ENCODE measurements at places on chromosomes 4 and X.

GRCh38 chr4:44038811-44039210 is 409.8 kb downstream of the KCTD8 start:
- no peak for DNase-seq

DNA sequence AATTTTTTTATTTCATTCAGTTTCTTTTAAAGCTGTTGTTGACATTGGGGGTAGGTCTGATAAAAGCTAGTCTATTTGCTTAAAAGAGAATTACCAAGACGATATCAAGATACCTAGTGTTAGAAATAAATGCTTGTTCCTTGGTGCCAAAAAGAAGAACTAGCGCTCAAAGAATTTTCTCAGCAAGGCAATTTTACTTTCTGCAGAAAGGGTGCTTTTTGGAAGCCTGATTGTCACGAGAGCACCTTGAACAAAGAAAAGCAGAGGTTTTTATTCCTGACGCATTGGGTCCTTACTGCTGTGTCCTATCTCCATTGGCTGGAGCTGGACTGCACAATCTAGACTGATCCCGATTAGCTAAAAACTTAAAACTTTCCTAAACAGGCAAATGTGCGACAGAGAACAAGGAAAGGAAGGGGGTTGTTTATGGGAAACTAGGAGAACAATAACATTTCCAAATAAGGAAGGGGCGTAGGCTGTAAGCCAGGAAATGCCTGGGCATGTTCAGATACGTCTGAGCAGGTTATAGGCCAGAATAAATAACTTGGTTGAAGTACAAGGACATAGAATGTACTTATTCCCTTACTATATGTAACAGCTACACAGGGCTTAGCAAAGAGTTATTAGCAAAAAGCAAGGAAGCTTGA is 50.3 kb upstream of the STPG2 start:
- DNase-seq: no peak

- no peak for DNase-seq
Observed at GRCh38 chr4:97994765-97995465, 148.4 kb downstream of the STPG2 start.

DNA sequence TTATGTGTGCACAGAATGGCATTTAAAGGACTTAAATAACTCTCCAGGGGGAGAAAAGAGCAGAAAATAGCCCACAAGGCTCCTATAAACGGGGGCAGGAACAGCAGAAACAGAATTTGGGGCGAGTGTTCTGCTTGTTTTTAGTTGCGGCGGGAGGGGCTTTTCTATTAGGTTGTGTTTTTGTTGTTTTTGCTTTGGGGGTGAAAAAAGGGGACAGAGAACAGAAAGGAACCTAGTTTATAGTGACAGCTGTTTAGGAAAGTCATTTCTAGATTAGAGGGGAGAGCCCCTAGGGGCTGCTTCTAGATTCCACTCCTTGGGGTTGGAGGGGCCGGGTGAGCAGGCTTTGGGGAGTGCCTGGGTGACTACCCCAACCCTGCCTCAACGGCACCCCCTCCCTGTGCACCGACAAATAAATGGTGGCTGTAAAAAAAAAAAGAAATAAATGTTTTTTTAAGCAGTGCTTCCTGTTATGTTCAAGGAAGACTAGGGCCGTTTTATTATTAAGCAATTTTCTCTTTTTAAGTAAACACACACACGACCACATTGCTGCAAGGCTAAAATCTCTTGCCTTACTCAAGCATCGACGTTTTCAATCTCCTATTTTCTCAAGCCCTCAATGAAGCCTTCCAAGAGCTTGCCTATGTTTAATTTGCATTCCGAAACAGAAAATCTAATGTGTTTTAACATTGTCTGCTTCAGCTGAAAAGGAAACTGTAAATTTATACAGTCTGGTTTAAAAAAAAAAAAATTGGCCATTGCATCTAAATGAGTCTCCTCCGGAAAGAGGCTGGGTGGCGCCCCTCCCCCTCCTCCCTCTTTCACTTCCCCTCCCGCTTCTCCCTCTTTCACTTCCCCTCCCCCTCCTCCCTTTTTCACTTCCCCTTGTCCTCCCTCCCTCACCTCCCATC is 123.3 kb upstream of the TBL1X start:
- no peak for DNase-seq

DNA sequence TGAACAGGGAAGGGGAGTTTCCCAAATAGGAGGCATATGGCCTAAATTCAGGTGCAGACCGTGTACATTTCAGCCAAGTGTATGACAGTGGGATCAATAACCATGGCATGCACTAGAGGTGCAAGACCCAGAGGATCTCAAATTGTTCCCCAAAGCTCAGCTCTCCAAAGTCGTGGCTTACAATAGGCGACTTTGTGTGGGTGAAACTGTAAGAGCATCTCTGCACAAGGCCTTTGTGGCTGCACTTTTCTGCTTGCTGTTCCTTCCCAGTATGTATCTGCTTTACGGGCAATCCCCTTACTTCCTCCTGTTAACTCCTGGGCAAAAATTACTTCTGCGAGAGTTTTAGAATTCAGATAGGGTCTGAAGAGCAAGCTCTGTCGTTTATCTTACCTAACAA is 518.3 kb upstream of the ZFP42 start:
- no peak for DNase-seq

DNA sequence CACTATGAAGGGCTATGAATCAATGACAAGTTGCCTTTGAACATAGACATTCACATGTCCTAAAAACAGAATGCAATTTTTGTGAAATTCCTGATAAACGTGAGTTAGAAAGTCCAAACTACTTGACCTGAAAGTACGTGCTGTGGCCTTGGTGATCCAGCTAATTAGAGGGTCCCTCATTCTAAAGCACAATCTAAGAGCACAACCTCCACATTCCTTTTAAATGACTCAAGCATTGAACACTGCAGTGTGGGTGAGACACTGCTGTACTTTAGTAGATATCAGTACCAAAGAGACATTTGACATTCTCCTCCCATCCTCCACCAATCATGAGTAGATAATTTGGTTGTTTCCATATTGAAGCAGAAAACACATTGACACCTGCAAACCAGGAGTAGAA is 73.5 kb downstream of the FAM47B start:
- DNase-seq: no peak

DNA sequence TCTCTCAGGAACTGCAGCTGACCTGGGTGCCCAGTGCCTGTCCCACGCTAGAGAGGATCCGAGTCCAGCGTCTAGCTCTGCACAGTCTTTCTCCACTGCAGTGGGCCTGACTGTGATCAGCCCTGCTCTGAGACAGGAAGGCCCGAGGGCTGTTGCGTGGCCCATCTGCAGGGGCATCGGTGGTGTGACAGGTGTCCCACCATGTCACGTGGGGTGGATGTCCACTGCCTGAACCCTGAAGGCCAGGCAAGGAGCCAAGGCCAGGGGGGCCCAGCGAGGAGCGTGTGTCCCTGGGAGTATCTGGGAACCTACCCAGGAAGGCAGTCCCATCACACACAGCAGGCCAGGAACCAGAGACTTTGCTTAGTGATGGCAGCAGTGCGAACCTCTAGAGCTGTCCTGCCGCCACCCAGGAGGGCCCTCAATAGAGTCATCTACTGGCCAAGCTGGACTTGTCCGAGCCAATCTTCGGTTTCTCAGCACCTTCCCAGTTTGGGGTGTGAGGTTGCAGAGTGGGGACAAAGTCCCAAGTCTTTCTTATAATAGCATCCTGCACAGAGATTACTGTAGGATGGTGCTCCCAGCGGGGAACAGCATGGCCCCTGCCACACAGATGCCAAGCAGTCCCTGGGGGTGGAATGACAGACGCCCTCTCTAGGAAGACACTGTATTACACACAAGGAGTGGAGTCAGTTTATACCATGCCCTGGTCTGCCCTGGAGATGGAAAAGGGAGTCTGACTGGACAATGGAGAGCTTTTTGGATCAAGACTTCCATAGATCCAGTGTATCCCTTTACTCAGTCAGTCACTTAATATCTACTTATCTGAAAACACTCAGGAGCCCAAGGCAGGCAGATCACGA is 38.3 kb downstream of the DCTD start:
- DNase-seq: no peak

GRCh38 chr4:37381040-37381668 is 136.6 kb downstream of the NWD2 start:
- no peak for DNase-seq

- DNase-seq: no peak
Observed at GRCh38 chr4:5378002-5378401, 326.7 kb downstream of the STK32B start.

- peak; percentile 35 for DNase-seq
Observed at GRCh38 chr4:47839259-47839658, 1.4 kb upstream of the CORIN start.

DNA sequence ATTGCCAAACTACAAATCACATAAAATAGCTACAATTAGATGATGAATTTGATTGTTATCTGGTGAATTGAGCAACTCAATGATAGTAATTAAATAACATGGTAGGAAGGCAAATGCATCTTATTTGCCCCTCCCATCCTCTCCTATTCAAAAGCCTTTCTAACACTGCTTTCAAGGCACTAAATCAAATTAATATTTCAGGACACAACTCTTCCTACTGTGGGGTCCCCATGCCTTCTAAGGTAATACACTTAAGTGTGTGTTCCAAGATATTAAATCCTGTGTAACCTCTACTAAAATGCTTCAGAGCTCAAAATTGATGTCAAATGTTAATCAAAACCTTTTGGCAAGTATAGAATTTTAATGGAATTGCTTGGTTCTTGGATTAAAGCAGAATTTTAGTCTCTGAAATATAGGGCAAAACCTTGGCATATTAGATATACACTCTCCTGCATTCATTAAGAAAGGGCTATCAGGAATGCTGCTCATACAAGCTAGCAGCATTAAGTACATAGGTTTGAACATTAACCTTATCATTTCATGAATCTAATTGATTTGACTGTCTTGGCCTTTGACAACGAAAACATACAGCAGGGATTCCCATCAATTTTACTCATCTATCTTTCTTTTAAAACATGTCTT is 371.8 kb upstream of the GALNTL6 start:
- DNase-seq: no peak

GRCh38 chr4:54390670-54391069 is 161.6 kb downstream of the PDGFRA start:
- DNase-seq: no peak

DNA sequence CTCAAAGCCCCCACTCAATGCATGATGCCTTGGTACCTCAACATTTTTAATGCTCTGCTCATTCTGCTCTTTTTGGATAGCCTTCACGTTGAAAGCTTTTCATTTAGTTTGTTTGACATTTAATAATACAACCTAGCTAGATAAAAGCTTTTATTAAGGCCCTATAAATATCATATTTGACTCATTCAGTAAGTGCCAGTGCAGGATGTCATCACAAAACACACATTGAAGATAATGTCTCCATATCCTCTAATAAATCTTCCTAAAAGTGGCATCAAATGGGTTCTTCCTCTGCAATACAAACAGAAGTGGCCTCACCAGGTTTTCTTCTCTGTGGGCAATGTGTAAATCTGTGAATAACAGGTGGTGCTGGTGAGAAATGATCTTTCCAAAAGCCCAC is 12.0 kb upstream of the PCYT1B start:
- no peak for DNase-seq

- no peak for DNase-seq
Observed at GRCh38 chr4:67468830-67469229, 76.5 kb downstream of the CENPC start.

DNA sequence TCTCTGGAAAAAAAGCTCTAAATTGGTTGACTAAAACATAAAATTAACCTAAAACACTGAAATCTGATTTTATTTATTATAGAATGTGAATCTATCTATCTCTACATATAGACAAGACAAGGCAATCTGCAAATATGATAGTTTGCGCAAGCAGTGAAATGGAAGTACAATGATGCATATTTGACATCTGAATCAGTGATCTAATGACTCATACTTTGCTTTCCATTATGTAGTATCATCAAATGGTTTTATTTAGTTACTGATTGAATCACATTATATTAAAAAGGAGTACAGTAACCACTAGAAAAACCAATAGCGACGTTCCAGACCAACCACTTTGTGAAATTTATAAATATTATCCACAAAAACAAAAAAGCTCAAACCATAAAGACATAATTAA is 1969.3 kb downstream of the PCDH7 start:
- no peak for DNase-seq

- DNase-seq: no peak
Observed at GRCh38 chr4:76780781-76781697, 116.9 kb downstream of the SOWAHB start.

DNA sequence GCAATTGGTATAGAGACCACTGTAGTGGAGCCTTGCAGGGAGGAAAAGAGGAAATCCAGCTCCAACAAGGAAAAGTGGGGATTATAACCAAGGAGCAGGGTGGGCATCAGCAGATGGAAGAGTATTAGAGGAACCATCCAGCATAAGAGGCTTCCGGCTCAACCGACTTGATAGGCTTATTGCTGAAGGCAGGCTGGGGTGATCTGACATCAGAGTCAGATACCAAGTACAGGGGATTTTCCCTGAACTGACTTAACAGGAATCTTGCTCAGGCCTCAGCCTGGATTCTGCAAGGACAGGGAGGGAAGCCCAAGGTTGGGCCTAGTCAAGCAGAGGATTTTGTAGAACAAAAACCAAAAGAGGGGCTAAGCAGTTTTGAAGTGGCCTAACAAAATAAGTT is 129.6 kb downstream of the DCLK2 start:
- no peak for DNase-seq

DNA sequence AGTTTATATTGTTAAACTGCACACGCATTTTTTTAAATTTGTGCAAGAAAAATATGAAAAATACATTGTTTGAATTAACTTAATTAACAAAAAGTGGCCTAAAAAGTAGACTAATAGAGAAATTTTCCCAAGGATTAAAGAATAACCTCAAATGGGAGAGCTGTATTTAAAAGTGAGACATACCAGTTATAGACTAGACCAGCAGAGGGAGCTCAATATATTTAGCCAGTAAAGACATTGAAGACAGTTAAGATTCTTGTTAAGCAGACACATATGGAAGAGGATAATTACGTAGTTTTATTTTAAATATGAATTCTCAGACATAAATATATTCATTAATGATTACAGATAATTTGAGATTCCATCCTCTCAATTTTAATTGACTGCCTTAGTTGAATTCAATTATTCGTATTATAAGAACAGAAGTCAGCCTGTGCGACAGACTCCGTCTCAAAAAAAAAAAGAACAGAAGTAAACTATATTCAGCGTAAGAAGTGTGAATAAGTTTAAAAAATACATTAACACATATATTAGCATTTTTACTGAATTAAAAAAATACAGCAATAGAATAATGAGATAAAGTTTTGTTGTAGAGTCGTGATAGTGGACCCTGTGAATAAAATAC is 64.8 kb downstream of the GLRA3 start:
- DNase-seq: no peak

- no peak for DNase-seq
Observed at GRCh38 chr4:121228848-121229247, 64.7 kb upstream of the TNIP3 start.

GRCh38 chr4:23169608-23170311 is 477.0 kb downstream of the GBA3 start:
- DNase-seq: no peak

- no peak for DNase-seq
Observed at GRCh38 chr4:80875642-80876041, 154.9 kb upstream of the BMP3 start.

GRCh38 chr4:89358935-89359638 is 51.5 kb upstream of the GPRIN3 start:
- DNase-seq: no peak

GRCh38 chrX:125505207-125505606 is 185.5 kb downstream of the TEX13C start:
- DNase-seq: no peak

GRCh38 chr4:99507762-99508161 is 3.1 kb upstream of the C4orf17 start:
- DNase-seq: peak; percentile 14

Data from activated T-cell treated with anti-CD3 and anti-CD28 coated beads for 24 hours (primary cell).